ENCODE measurements at places on chromosomes 12 and 14.

GRCh38 chr12:10826258-10826657 is at the start of gene TAS2R10:
TAS2R10 (minus strand) TSS chr12:10826358; CDS start chr12:10826269, 89 bp downstream.
- DNase-seq = no peak

- no peak for DNase-seq
Measured at GRCh38 chr14:50599700-50600444, 39.9 kb downstream of the ATL1 start.

DNA sequence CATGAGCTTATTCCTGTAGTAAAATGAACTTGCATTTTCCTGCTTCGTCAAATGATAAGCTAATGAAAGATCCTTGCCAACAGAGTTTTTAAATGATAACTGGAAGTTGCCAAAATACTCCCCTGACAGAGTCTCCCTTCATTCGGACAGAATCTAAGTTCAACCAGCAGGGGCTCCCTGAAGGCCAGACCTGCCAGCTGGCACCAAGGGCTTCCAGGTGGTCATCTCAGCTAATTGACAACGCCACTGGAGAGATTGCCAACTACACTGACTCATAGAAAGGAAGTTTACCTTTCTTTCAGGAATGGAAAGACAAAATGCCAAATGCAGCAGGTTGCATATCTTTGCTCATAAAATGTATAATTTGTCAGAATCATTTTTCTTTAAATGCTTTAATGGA is 462.8 kb downstream of the GXYLT1 start:
- no peak for DNase-seq

DNA sequence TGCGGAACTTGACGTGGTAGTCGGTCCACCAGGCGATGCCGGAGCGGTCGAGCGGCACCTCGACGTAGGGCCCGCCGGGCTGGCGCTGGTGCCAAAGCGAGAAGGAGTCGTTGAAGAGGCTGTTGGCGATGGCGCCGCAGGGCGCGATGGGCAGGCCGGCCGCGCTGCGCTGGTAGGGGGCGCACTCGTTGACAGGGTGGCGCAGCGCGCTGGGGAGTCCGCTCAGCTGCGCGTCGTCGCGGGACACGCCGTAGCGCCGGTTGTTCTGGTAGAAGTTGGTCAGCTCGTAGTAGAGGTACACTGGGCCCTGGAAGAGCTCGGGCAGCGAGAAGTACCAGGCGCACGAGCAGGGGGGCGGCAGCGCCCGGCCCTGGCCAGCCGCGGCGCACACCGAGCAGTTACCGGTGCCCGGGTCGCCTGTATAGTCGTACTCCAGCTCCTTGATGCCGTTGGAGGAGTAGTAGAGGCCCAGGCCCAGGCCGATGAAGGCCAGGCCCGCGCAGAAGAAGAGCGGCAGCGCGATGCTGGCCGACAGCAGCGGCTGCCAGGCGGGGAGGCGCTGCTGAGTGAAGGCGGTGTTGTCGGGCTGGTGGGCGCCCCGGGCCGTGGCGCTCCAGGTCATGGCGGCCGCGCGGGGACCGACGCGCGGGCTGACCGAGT is 482 bp downstream of the TMEM30B start:
- DNase-seq = no peak

GRCh38 chr14:105842105-105842504 is 315.7 kb downstream of the TMEM121 start:
- DNase-seq = no peak

- no peak for DNase-seq
Measured at GRCh38 chr12:79206871-79207270, 342.3 kb downstream of the SYT1 start.

GRCh38 chr14:80906946-80907345 is 34.6 kb downstream of the CEP128 start:
- DNase-seq = no peak
